Mesenchymal stem cell (in vitro differentiated cells and primary cell): ENCODE measurements at places on chromosomes 3 and 15.

DNA sequence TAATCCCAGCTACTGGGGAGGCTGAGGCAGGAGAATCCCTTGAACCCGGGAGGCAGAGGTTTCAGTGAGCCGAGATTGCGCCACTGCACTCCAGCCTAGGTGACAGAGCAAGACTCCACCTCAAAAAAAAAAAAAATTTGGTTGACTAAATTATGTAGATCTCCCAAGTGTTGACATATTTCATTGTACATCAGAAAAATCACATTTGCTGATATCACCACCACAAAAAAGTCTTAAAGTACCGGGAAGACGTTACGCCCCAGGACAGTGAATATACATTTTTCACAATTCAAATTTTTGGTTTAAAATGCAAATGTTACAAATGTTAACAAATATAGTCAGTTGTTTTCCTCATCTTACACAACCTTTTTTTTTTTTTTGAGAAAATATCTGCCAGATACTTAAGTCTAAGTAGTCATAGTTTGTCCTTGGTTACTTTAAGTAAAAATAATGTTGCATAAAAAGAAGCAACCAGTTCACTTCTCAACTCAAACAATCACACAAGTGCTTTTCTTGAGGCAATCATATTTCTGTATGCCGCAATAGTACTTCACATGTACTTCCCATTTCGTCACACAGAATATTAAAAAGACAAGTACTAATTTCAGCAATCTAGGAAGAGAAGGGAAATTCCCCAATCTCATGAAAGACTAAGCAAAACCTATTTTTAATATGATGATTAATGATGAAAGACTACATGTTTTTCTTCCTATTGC lies 41.0 kb upstream of the TCF12 start:
- no peak for DNase-seq

- DNase-seq, result no peak
Measured at GRCh38 chr3:8856071-8856470, 86.7 kb upstream of the OXTR start.

- DNase-seq, result peak; percentile 65
Measured at GRCh38 chr3:17372362-17373210, 369.8 kb downstream of the TBC1D5 start.

DNA sequence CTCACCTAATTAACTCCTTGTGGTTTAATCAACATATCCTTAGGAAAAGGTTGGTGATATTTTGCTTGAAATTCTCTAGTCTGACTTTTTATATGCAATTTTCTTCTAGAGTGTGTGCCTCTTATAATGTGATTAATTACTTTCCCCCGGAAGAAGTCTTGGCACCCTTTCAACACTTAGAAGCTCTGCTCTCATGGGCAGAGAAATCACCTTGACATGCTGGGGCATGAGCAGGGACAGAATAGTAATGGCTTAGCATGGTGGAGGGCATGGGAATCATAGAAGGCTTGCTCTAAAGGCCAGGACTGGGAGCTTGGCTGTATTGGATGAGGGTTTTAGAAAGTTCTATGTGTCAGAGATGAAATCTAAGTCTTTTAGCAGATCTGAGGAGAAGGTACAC lies 293.5 kb downstream of the AGBL1 start:
- no peak for DNase-seq

GRCh38 chr15:85335193-85335942 lies 45.0 kb upstream of the AKAP13 start:
- peak; percentile 37 for DNase-seq

DNA sequence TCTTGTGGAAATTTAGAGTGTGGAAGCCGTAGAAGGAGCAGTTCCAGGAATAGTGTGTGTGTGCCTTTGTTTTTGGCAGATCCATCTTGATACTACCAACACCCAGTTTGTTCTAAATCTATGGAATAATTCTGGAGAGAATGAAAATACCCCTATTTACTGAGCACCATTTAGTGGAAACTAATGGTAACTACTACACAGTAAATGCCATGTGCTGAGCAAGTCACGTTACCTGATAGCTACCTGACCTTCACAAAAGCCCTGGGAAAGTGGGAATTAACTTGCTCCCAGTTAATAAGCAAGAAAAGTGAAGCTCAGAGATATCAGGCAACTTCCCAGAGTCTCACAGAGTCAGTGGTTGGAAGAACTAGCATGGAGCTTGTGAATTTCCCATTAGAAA lies 137.7 kb downstream of the ARPP21 start:
- DNase-seq, result no peak
